ENCODE measurements at places on chromosomes 11 and 22.

GRCh38 chr11:115166820-115167219, 337.4 kb downstream of the CADM1 start:
- DNase-seq = no peak

- DNase-seq = peak; percentile 10
Observed at GRCh38 chr11:1054143-1055108, 17.9 kb upstream of the MUC6 start.

DNA sequence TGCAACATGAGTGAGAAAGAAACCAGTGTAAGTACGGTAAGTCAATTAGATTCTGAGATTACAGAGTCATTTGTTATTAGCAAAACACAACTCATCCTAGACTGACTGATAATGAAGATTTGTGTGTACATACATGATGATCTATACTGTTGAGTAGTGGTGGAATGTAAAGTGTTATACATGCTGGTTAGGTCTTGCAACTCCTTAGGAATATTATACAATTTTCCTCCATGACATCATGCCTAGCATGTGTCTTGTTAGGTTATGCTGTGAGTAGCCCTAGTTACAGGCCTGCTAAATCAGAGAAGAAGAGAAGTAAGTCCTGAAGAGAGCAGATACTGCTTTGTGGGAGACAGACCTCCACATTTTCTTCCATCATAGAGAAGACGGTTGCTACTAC, 880.6 kb downstream of the LUZP2 start:
- DNase-seq = peak; percentile 15

DNA sequence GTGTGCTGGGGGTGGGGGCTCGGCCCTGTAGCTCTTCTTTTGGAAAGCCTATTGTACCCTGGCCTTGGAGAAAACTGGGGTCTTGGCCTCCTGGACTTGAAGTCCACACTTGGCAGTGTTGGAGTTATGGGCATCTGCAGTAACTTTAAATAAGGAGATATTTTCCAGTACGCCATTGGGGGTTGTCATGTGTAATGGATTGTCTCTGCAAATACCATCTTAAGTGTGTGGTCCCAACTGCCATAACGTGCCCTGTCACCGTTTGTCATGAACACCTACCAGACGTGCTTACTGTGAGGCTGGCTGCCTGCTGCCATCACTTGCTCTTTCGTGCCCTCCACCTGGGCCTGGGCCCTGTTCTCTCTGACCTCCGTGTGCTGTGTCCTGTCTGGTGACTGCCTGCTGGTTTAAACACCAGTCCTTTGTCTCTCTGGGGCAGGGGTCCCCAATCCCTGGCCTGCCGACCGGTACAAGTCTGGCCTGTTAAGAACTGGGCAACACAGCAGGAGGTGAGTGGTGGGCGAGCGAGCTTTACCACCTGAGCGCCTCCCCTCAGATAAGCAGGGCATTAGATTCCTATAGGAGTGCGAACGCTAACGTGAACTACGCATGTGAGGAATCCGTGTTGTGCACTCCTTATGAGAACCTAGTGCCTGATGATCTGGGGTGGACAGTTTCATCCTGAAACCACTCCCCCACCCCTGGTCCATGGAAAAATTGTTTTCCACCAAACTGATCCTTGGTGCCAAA, 3.6 kb upstream of the ZDHHC8 start:
- DNase-seq = no peak

- DNase-seq = no peak
Observed at GRCh38 chr11:66409226-66409625, 11.6 kb upstream of the NPAS4 start.

- peak; percentile 99 for DNase-seq
Observed at GRCh38 chr11:36149538-36150242, 139.5 kb downstream of the COMMD9 start.

- no peak for DNase-seq
Observed at GRCh38 chr11:16098526-16099205, 257.7 kb downstream of the SOX6 start.

DNA sequence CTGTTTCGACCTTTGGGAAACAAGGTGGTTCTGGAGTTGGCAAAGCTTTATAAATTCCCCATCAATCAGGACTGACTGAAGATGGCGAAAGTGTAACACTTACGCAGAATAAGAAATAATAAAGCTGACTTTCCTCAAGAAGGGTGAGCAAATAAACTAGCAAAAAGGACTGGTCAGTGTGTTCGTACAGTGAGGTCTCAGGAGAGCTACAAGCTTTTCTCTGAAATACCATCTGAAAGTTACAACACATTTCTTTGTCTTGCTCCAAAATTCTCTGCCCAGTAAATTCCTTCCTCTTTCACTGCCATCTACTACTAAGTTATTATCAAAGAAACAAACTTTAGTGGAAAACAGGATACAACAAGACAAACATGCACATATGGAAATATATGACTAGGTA, 13.4 kb downstream of the PITPNB start:
- DNase-seq = peak; percentile 27

DNA sequence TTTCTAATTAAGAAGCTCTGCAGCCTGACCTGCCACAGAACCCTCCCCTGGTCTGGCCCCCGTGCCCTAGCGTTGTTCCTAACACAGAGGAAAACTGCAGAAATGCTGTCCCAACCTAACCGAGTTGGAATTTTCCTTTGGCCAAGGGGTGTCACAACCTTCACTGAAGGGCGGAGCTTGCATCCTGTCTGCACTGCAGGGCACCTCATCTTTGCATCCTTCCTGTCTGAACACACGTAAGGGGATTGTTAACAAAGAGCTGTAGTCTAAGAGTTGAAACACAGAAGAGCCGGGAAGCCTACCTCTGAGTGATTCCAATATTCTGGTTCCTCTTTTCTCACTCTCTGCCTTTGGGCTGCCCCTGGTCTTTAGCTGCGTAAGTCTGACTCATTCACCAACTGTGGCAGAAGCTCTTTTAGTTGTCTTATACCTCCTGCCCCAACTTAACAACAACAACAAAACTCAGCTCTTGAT, 1.6 kb downstream of the DIXDC1 start:
- no peak for DNase-seq

- DNase-seq = no peak
Observed at GRCh38 chr11:61611309-61611708, 30.4 kb upstream of the SYT7 start.
